Activated CD4-positive, alpha-beta T cell treated with anti-CD3 and anti-CD28 coated beads for 36 hours (primary cell): ENCODE measurements at places on chromosomes 12 and 14. TPM values are rescaled to one million over a fixed set of nuclear protein-coding genes. Genes with fewer than 3 reads are reported as not detected.

EMP1 gene
- total RNA-seq, result 12.9 TPM

ARF6 gene
- total RNA-seq, result 181 TPM

CDK4 gene
- total RNA-seq, result 208 TPM

KLRC4 gene
- total RNA-seq, result not detected

KRT75 gene
- not detected for total RNA-seq

LRP1-AS gene
- total RNA-seq, result not detected

TTLL5 gene
- total RNA-seq, result 27.3 TPM

HOXC12 gene
- total RNA-seq, result not detected

DNA sequence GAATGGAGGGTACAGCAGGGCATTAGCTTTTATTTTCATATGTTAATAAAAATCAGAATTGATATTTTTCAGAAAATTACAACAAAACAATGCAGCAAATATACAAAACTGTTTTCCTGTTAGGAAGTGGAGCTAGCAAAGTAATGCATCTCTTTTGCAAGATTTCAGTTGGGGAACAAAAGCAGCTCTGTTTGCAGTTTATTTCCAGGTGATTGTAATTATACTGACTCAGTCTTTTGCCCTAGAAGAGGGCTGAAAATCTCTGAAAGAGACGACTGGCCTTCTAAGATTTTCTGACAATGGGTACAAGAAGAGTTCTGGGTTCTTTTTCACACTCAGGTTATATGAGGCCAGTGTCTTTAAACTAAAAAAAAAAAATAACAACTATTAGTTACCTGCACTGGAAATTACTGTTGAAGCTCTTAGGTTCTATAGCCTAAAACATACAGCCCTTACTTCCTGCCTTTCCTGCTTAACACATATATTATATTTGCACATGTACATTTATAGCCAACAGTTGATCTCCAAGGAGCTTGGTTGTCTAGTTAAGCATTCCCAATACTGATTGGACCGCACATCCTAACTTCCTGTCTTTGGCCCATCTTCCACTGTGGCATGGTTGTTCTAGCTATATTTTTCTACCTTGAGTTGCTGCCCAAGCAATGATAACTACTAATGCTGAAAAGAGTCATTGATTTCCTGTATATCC, 199.1 kb upstream of the KRR1 start:
- H3K4me1 ChIP-seq, result peaks cover 11% of the 10 kb centered on the region
- H3K27ac ChIP-seq, result no peak overlapping the region
- H3K27me3 ChIP-seq, result peaks cover 9% of the 10 kb centered on the region

DNA sequence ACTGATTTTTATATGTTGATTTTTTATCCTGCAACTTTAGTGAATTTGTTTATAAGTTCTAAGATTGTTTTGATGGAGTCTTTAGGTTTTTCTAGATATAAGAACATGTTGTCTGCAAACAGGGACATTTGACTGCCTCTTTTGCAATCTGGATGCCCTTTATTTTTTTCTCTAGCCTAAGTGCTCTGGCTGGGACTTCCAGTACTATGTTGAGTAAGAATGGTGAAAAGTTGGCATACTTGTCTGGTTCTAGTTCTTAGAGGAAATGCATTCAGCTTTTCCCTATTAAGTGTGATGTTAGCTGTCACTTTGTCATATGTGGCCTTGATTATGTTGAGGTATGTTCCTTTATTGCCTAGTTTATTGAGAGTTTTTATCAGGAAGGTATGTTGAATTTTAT, 68.1 kb downstream of the ERC1 start:
- H3K27me3 ChIP-seq, result no peaks in the 10 kb centered on the region
- no peaks in the 10 kb centered on the region for H3K4me1 ChIP-seq
- H3K27ac ChIP-seq, result no peak overlapping the region
- peaks cover 44% of the 10 kb centered on the region for H3K36me3 ChIP-seq
- H3K4me3 ChIP-seq, result no peak overlapping the region
- DNase-seq, result no peak

- peaks cover 33% of the 10 kb centered on the region for H3K4me1 ChIP-seq
- no peaks in the 10 kb centered on the region for H3K36me3 ChIP-seq
- peak overlapping the region; percentile 11 for H3K27ac ChIP-seq
- no peak overlapping the region for H3K4me3 ChIP-seq
- H3K27me3 ChIP-seq, result peaks cover 2% of the 10 kb centered on the region
Observed at GRCh38 chr14:94011795-94012194, 14.3 kb upstream of the OTUB2 start.

GRCh38 chr14:26486922-26487321, 110.9 kb downstream of the NOVA1 start:
- H3K4me1 ChIP-seq, result no peaks in the 10 kb centered on the region
- H3K36me3 ChIP-seq, result no peaks in the 10 kb centered on the region
- DNase-seq, result no peak
- no peak overlapping the region for H3K27ac ChIP-seq
- no peak overlapping the region for H3K4me3 ChIP-seq
- H3K27me3 ChIP-seq, result no peaks in the 10 kb centered on the region

DNA sequence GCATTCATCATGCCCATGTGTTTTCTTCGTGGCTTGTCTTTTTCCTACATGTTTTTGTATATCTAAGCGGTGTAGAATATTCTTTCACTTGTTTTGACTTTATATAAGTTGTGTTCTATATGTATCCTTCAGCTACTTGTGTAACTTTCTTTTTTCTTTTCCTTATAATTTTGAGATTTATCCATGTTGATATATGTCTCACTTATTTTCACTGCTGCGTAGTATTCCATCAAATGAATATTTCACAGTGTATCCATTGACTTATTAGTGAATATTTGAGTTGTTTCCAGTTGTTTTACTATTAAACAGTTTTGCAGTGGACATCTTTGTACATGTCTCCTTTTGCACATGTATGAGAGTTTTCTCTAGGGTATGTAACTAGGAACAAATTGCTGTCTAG, 43.9 kb downstream of the BORCS5 start:
- H3K4me1 ChIP-seq, result peaks cover 42% of the 10 kb centered on the region
- H3K4me3 ChIP-seq, result no peak overlapping the region
- no peak overlapping the region for H3K27ac ChIP-seq
- no peaks in the 10 kb centered on the region for H3K27me3 ChIP-seq
- H3K36me3 ChIP-seq, result peaks cover 31% of the 10 kb centered on the region

DNA sequence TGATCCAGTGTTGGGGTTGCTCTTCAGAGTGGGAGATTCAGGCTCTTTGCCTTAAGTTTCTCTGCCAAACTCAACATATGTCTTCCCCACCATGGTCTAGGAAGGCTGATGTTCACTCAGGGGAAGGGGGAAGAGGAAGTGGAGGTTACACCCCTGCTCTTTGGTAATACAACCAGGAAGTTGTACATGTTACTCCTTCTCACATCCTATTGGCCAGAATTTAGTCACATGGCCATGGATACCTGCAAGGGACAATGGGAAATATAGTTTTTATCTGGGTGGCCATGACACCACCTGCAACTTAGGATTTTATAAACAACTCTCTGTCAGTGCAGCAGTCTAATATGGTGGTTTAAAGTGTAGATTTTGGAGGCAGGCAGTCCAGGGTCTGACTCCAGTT, 150.9 kb downstream of the TBX5 start:
- no peak overlapping the region for H3K4me3 ChIP-seq
- H3K27ac ChIP-seq, result no peak overlapping the region
- H3K36me3 ChIP-seq, result no peaks in the 10 kb centered on the region
- no peak for DNase-seq
- no peaks in the 10 kb centered on the region for H3K4me1 ChIP-seq

DNA sequence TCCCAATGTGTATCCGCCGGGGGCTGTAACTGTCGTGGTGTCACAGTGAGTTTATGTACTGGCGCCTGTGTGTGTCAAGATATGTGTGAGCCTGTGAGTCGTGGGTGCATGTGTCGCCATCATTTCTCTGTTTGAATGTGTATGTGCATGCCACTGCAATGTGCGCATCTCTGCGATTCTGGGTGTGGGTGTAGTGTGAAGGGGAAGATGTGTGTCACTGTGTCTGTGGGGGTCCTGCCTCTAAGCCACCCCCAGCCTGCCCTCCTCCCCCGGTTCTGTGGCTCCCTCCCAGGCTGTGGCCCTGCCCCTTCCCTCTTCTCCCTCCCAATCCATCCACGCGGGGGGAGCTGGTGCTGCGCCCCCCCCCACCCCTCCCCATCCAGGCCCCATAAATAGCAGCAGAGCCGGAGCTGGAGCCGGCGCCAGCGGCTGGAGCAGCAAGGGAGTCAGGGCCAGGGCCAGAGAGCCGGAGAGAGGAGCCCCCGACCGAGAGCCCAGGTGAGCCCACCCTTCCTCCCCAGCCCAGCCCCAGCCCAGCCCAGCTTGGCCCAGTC, at the start of gene CPNE6:
CPNE6 (plus strand) TSS at position 419 of the 554 bp plus-strand sequence. CDS start 1,375 bp downstream, outside the sequence.
- H3K4me3 ChIP-seq, result no peak within 1 kb of the TSS
- H3K27ac ChIP-seq, result peak within 1 kb of the TSS; percentile 10
- H3K4me1 ChIP-seq, result peaks cover 8% of the 10 kb centered on the region
- no peaks in the 10 kb centered on the region for H3K36me3 ChIP-seq
- peak; percentile 81 for DNase-seq
- H3K27me3 ChIP-seq, result peaks cover 9% of the 10 kb centered on the region

DNA sequence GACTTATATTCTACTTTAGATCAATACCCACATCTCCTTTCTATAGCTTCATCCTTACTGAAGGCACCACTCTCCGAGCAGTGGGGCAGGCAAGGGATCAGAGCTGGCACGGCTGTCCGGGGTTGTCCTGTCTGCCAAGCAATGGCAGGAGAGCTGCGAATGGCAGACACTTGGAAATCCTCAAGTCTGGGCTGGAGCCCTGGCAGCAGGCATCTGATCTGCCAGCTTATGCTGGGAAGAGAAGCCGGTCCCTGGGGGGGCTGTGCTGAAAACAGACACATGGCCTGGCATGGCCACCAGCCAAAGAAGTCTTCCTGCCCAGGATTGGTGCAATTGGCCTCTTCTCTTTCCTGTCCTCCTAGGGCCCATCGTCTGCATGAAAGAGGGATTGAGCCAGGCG, 280.2 kb upstream of the PWP1 start:
- DNase-seq, result no peak
- H3K4me1 ChIP-seq, result peaks cover 7% of the 10 kb centered on the region
- no peaks in the 10 kb centered on the region for H3K36me3 ChIP-seq
- H3K4me3 ChIP-seq, result no peak overlapping the region

GRCh38 chr12:109680264-109681005, 33.2 kb upstream of the FAM222A start:
- H3K4me3 ChIP-seq, result no peak overlapping the region
- H3K27ac ChIP-seq, result no peak overlapping the region
- H3K36me3 ChIP-seq, result no peaks in the 10 kb centered on the region

DNA sequence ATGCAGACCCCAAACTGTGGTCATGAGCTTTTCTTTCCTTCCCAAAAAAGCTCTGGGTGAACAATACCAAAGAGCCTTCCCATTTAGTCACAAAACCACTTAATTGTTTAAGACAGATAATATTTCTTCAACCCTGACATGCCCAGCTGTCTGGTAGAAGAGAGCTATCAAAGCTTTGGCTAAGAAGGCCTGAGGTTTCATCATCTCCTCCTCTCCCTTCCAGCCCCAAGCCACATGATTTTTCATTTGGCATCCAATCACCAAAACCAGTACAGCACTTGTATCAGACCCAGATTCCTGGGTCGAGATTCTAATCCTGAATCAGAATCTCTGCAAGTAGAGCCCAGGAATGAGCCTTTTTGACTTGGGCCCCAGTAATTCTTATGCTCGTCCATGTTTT, 199.6 kb upstream of the TMEM260 start:
- H3K36me3 ChIP-seq, result no peaks in the 10 kb centered on the region
- no peaks in the 10 kb centered on the region for H3K27me3 ChIP-seq
- no peaks in the 10 kb centered on the region for H3K4me1 ChIP-seq

- no peaks in the 10 kb centered on the region for H3K4me1 ChIP-seq
- no peaks in the 10 kb centered on the region for H3K36me3 ChIP-seq
- no peak overlapping the region for H3K4me3 ChIP-seq
- no peak overlapping the region for H3K27ac ChIP-seq
- peaks cover 27% of the 10 kb centered on the region for H3K27me3 ChIP-seq
- DNase-seq, result no peak
Observed at GRCh38 chr14:57864659-57865058, 1.2 kb downstream of the SLC35F4 start.

DNA sequence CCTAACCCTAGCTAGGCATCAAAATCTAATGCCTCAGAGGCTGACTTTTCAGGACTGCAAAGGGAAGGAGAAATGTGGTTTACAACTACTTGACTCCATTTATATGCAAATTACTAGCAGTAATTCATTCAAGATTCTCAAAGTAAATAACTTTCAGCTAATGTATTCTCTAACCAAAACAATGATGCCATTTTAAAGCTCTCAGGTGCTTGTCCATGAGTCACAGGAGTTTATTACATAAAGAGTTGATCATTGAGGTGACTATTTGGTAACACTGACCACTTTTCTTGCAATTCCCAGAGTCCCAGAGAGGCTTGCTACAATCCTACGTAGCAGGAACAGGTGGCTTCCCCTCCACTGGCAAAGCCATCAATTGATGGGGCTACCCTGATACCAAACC, 109.0 kb upstream of the SLC35F4 start:
- no peak for DNase-seq
- no peak overlapping the region for H3K27ac ChIP-seq
- H3K27me3 ChIP-seq, result peaks cover 6% of the 10 kb centered on the region
- H3K36me3 ChIP-seq, result no peaks in the 10 kb centered on the region
- no peaks in the 10 kb centered on the region for H3K4me1 ChIP-seq
- H3K4me3 ChIP-seq, result no peak overlapping the region

DNA sequence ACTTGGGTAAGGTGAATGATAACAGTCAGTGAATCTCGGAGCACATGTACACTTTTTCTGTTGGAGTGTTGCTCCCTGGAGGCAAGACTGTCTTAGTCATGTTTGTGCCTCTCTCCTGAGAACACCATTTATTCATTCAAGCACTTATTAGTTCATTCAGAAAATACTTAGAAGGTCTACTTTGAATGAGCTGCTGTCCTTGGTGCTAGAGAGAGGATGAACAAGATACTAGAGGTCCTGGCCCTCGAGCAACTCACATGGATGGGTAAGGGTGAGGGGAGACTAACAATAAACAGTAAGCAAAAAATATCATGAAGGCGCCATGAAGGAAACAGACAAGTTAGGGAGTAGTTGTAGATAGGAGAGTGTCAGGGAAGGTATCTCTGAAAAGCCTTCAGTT, 17.1 kb upstream of the SAMD4A start:
- no peak for DNase-seq
- H3K4me3 ChIP-seq, result no peak overlapping the region
- no peaks in the 10 kb centered on the region for H3K4me1 ChIP-seq
- peaks cover 5% of the 10 kb centered on the region for H3K27me3 ChIP-seq

GRCh38 chr12:22978962-22979361, 354.0 kb downstream of the ETNK1 start:
- H3K4me1 ChIP-seq, result no peaks in the 10 kb centered on the region
- no peak overlapping the region for H3K27ac ChIP-seq
- H3K27me3 ChIP-seq, result no peaks in the 10 kb centered on the region

- no peak overlapping the region for H3K27ac ChIP-seq
- no peak for DNase-seq
- peaks cover 1% of the 10 kb centered on the region for H3K27me3 ChIP-seq
- H3K4me3 ChIP-seq, result no peak overlapping the region
- H3K4me1 ChIP-seq, result no peaks in the 10 kb centered on the region
Observed at GRCh38 chr14:58914279-58914855, 274.1 kb upstream of the DAAM1 start.

DNA sequence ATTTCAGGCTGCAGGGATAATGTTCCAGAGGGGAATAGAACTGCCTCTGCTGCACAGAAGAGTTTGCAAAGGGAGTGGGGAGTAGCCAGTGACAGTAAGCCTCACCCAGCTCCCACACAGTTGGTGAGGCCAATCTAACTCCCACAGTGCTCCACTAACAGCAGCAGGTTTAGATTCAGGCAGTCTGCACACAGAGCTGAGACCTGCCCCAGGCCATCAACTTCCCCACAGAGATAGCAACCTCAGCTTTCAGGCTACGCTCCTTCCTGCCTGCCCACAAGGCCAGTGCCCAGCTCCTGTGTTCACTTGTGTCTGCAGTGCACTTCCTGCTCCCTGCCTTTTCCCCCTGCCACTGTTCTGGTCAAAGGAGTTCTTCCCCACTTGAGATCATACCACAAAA, 107.5 kb downstream of the TBC1D30 start:
- H3K27me3 ChIP-seq, result peaks cover 32% of the 10 kb centered on the region
- H3K27ac ChIP-seq, result no peak overlapping the region
- no peaks in the 10 kb centered on the region for H3K36me3 ChIP-seq
